NCI-H446 (cell line): ENCODE measurements at places on chromosomes 16 and 17.

GRCh38 chr17:78532311-78532710 is 44.9 kb downstream of the DNAH17 start:
- DNase-seq: no peak

DNA sequence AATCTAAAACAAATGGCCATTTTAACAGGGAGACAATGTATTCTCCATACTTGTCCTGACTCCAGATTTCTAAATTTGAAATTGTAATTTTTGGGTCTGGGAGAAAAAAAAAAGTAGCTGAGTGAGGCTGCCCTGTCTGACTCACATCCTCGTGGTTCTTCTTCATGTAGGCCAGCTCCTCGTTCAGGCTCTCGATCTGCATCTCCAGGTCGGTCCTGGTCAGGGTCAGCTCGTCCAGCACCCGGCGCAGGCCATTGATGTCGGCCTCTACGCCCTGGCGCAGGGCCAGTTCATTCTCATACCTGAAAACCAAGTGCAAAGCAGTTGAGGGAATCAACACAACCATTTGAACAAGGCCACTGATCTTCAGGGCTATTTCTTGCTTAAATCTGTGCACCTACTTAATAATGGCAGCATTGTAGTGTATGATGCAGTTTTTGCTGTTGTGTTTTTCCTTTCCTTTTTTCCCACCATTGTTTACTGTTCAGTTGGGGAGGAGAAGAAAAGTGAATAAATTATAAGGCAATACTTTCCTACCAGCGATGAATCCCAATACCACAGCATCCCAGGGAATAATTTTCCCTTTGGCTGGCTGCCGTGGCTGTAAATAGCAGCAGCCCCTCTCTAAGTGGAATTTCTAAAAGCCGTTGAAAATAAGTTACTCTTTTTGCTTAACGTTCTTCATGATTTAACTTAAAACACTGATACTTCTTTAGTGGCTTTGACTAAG is 2.2 kb downstream of the KRT12 start:
- no peak for DNase-seq

DNA sequence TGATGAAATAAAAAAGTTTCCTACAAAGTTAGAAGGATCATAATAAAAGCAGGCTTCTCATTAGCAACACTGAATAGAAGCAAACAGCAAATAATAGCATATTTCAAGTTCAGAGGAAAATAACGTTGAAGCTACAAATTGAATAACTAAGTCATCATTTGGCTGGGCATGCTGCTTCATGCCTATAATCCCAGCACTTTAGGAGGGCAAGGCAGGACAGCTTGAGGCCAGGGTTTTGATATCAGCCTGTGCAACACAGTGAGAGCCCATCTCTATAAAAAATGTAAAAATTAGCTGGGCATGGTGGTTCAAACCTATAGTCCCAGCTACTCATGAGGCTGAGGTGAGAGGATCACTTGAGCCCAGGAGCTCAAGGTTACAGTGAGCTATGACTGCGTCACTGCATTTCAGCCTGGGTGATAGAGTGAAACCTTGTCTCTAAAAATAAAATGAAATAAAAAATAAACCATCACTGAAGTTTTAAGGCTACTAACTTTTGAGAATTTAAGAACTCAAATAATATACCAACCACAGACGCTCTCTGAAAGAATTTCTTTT is 25.5 kb downstream of the NCOR1 start:
- no peak for DNase-seq

GRCh38 chr17:72772331-72772821 is 320.1 kb downstream of the SLC39A11 start:
- no peak for DNase-seq
